ENCODE measurements at places on chromosomes 7 and 10. TPM values are rescaled to one million over a fixed set of nuclear protein-coding genes. Genes with fewer than 3 reads are reported as not detected.

GRCh38 chr10:109956454-109957091 is 33.3 kb upstream of the XPNPEP1 start:
- H3K27ac ChIP-seq = no peak overlapping the region
- H3K4me1 ChIP-seq = no peaks in the 10 kb centered on the region
- H3K36me3 ChIP-seq = no peaks in the 10 kb centered on the region
- H3K4me3 ChIP-seq = no peak overlapping the region

- DNase-seq = no peak
- no peaks in the 10 kb centered on the region for H3K27me3 ChIP-seq
- H3K4me3 ChIP-seq = no peak overlapping the region
- no peak overlapping the region for H3K27ac ChIP-seq
- H3K4me1 ChIP-seq = no peaks in the 10 kb centered on the region
Observed at GRCh38 chr10:44468525-44468924, 83.6 kb upstream of the CXCL12 start.

DNA sequence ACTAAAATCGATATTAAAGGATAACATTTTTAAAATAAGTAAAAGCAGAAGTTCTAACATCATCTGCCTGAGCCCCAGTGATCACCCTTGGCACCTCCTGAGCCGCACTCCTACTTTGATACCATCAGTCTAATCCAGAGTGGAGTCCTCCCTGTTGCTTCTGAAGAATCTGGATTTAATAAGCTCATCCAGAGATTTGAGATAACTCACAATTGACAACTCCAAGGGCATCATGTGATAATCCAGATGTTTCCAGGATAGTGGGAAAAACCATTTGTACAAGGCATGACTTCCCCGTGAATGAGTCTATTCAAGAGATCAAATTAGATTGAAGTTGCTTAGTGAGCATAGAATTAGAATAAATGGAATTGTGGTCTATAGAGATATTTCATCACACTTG is 475.8 kb upstream of the C7orf33 start:
- H3K27ac ChIP-seq = no peak overlapping the region
- DNase-seq = no peak
- no peaks in the 10 kb centered on the region for H3K36me3 ChIP-seq
- H3K27me3 ChIP-seq = no peaks in the 10 kb centered on the region
- H3K4me1 ChIP-seq = no peaks in the 10 kb centered on the region

DNA sequence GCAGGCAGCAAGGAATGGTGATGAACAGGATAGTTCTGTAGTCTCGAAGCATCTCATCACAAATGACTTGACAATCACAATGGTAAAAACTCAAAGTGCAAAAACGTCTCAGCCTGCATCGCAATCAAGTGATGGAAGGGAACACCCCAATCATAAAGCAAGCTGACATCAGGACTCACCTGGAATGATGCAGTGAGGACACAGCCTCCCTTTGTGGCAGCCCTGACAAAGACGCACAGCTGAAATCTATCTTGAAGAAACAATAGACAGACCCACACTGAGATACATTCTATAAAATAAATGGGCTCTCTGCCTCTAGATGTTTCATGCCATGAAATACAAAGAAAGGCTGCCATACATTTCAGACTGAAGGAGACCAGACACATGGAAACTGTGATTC is 748.0 kb upstream of the IGFBP3 start:
- no peaks in the 10 kb centered on the region for H3K36me3 ChIP-seq
- DNase-seq = no peak
- H3K4me1 ChIP-seq = no peaks in the 10 kb centered on the region
- no peaks in the 10 kb centered on the region for H3K27me3 ChIP-seq
- no peak overlapping the region for H3K27ac ChIP-seq

- no peaks in the 10 kb centered on the region for H3K36me3 ChIP-seq
- DNase-seq = no peak
- H3K4me3 ChIP-seq = no peak overlapping the region
Observed at GRCh38 chr7:71925663-71926062, 486.5 kb downstream of the CALN1 start.

GRCh38 chr10:118106426-118106825 is 59.7 kb upstream of the RAB11FIP2 start:
- no peak for DNase-seq
- H3K27ac ChIP-seq = no peak overlapping the region
- H3K4me3 ChIP-seq = no peak overlapping the region
- no peaks in the 10 kb centered on the region for H3K4me1 ChIP-seq

- H3K4me1 ChIP-seq = peaks cover 29% of the 10 kb centered on the region
- H3K27ac ChIP-seq = peak overlapping the region; percentile 89
- H3K36me3 ChIP-seq = no peaks in the 10 kb centered on the region
- peak overlapping the region; percentile 56 for H3K4me3 ChIP-seq
- H3K27me3 ChIP-seq = no peaks in the 10 kb centered on the region
Observed at GRCh38 chr7:26398756-26399509, 107.3 kb downstream of the SNX10 start.

DNA sequence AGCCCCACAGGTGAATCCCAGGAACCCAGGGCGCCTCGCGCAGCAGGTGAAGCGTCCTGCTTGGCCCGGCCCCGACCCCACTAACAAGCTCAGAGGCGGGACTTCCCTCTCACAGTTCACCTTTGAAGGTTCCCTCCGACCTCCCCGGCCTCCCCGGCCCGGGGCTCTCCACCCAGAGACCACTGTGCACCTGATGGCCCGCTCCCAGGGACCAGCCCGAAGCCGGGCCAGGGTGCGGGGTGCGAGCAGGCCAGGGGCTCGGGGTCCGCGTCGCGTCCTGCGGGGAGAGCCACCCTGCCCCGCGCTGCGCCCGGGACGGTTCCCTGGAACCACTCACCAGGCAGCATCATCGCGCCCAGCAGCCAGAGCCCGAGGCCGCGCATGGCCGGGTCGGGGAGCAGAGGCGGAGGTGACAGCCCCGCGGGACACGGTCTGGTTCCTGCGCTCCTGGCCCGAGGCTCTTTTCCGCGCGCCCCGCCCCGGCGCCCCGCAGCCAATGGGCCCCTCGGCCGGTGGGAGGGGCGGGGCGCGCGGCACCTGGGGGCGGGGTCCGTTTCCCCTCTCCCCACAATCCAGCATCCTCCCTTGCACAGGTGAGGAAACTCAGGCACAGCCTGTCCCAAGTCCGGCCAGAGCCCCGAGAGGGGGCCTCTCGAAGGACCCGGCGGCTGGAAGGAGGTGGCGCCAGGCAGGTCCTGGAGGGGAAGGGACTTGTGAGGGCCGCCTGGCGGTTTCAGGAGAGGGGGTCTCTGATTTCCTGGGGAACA is at the start of gene ADAM8:
Gene ADAM8, minus strand, starts transcription at position 434 of the 767 bp plus-strand sequence. Its CDS starts 51 bp downstream, at position 383.
- H3K27ac ChIP-seq = no peak within 1 kb of the TSS
- DNase-seq = no peak
- peaks cover 18% of the 10 kb centered on the region for H3K36me3 ChIP-seq
- no peak within 1 kb of the TSS for H3K4me3 ChIP-seq
- H3K4me1 ChIP-seq = peaks cover 26% of the 10 kb centered on the region
- H3K27me3 ChIP-seq = no peaks in the 10 kb centered on the region

- H3K27me3 ChIP-seq = no peaks in the 10 kb centered on the region
- H3K4me1 ChIP-seq = no peaks in the 10 kb centered on the region
- no peak overlapping the region for H3K27ac ChIP-seq
- peak; percentile 75 for DNase-seq
- H3K4me3 ChIP-seq = no peak overlapping the region
Observed at GRCh38 chr7:47818796-47819606, 129.3 kb downstream of the PKD1L1 start.

DNA sequence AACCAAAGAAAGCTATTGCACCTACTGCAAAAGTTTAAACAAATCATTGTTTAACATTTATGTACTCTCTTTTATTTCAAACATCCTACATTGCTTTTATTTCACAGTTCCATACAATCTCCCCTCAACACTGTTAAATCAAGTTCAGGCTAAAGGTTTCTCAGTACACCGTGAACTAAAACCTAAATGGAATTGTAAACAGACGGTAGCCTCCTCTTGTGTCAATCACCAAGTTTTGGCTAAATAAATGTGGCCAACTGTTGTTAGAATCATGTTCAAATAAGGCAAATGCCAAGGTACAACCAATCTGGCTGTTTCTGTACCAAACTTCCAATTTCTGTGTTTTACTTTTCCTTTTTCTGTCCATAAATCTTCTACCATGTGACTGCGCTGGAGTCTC is 723.7 kb upstream of the LRRTM3 start:
- no peaks in the 10 kb centered on the region for H3K4me1 ChIP-seq
- no peak overlapping the region for H3K27ac ChIP-seq
- H3K4me3 ChIP-seq = no peak overlapping the region
- DNase-seq = no peak
- H3K27me3 ChIP-seq = no peaks in the 10 kb centered on the region

HOXA6 gene
- total RNA-seq = 14.7 TPM

DMBT1 gene
- 0.15 TPM for total RNA-seq

PSD gene
- 3.1 TPM for total RNA-seq

EVX1 gene
- total RNA-seq = 0.69 TPM

IFIT1B gene
- total RNA-seq = not detected
